ENCODE measurements at places on chromosomes 7 and 10.

GRCh38 chr10:63901228-63901627 lies 380.0 kb downstream of the REEP3 start:
- no peak overlapping the region for H3K27ac ChIP-seq
- no peak for DNase-seq
- H3K4me3 ChIP-seq = no peak overlapping the region
- no peaks in the 10 kb centered on the region for H3K27me3 ChIP-seq

DNA sequence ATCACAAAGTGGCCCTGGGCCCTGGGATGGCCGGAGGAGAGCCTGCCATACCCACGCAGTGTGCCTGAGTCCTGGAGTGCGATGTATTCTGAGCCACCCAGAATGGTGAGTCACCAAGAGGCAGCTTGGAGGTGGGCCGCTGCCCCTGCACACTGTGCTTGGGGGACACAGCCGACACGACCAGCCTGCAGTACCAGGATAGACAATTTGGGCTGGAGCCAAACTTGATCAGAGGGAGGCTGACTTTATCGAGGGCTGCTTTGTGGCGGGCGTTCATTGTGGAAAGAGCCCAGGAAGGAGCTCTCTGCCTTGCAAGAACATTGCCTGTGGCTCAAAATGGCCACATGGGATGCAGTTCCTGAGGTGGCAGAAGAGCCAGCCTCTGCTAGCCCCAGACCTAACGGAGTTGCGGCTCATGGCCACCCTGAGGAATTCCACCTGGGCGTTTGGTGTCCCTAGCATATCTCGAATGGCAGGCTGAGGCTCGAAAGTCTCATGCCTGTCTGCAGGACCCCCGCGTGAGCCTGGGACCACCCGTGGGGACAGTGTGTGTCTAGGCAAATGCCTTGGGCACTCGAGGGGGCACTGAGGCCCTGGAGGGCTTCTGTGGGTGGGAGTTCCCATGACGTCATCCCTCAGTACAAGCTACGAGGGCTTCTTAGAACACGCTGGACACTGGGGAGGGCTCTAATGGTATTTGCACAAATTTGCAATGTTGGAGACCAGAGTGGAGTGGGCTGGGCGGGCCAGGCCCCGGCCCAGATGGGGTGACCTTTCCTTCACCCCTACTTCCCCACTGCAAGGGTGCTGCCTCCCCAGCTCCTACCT lies 79.7 kb downstream of the LHPP start:
- no peaks in the 10 kb centered on the region for H3K27me3 ChIP-seq
- DNase-seq = no peak
- H3K4me3 ChIP-seq = no peak overlapping the region
- no peak overlapping the region for H3K27ac ChIP-seq

DNA sequence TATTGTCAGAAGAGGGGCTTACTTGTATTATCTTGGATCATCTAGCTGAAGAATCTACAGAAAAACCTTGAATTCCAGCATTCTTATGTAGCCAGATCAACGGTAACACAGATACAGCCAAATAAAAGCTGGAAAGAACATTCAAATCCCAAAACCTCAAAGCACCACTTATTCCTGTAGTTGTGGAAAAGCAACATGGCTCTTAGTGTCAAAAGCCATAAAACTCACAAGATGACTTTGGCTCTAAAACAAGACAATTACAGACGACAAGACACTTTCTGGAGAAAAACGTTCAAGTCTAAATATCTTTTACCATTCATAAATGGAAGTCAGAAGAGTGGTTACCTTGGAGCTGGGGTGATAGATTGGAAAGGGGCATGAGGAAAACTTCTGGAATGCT lies 173.0 kb downstream of the HERPUD2 start:
- H3K4me3 ChIP-seq = no peak overlapping the region
- H3K27me3 ChIP-seq = no peaks in the 10 kb centered on the region
- no peaks in the 10 kb centered on the region for H3K4me1 ChIP-seq
- no peaks in the 10 kb centered on the region for H3K36me3 ChIP-seq

DNA sequence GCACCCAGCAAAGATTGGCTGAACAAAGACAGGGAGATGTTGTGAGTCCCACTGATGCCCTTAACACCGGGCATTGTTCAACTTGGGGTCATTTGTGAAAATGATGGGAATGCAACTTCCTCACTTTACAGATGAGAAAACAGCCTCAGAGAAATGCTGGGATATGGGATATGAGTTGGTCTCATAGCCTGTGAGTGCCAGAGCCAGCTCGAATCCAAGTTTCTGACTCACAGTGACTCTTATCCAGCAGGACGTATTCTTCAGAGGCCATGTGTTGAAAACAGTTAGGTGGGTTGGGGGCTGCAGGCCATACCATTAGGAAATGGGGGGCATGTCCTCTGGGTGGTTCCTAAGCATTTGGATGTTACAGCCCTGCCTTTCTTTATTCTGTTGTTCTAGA lies 45.2 kb downstream of the KIAA1217 start:
- H3K27me3 ChIP-seq = no peaks in the 10 kb centered on the region
- no peaks in the 10 kb centered on the region for H3K36me3 ChIP-seq
- H3K27ac ChIP-seq = no peak overlapping the region
- no peak overlapping the region for H3K4me3 ChIP-seq
